ENCODE measurements at places on chromosomes 3 and 15. TPM values are rescaled to one million over a fixed set of nuclear protein-coding genes. Genes with fewer than 3 reads are reported as not detected.

DNA sequence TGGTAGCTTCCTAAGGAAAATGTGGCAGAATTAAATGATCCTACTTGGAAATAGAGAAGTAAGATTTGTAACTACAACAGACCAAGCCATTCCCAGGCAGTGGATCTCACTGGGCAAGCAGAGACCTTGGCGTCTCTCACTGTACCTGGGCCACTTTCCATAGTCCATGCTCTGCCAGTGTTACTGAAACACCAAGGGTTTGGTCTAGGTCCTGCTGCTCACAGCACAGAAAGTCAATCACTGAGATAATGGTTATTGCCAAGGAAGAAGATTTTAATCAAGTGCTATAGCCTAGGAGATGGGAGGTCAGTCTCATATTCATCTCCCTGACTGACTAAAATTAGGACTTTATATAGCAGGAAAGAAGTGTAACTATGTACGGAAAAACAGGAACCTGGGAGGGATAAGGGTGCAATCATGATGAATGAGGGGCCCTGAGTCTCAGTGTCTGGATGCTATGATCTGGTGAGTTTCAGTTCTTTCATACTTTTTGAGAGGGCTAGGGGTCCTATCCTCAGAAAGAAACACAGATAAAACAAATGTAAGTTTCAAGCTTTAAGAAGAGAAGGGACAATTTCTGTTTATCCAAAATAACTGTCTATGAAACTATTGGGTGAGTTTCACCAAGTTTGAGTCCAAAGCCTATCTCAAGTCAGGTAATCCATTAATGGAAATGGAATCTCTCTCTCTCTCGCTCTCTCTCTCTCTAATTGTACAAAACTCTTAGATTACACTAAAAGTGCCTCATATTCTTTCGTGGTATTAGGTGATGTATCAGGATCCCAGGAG is 20.6 kb downstream of the GPR15 start:
- H3K4me1 ChIP-seq = peaks cover 89% of the 10 kb centered on the region
- H3K27me3 ChIP-seq = no peaks in the 10 kb centered on the region
- H3K4me3 ChIP-seq = peak overlapping the region; percentile 72
- H3K27ac ChIP-seq = peak overlapping the region; percentile 96
- no peak for DNase-seq

DNA sequence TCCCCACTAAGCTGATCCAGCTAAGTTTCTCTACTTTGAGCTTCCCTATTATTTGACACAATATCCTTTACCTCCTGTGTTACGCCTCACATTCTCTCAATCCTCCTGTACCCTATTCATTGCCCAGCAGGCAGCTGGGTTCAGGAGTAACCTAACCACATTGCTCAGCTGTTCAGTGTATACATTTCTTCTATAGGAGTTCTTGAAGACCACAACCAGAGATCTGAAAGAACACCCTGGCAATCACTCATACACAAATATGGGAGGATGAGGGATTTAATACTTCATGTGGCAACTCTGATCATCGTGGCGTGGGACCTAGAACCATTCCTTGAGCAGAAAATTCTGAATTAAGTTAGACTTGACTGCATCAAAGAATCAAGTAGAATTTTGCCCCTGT is 346.8 kb upstream of the ARPP21 start:
- H3K4me1 ChIP-seq = peaks cover 12% of the 10 kb centered on the region
- no peak overlapping the region for H3K27ac ChIP-seq
- no peak overlapping the region for H3K4me3 ChIP-seq
- DNase-seq = no peak
- H3K27me3 ChIP-seq = peaks cover 13% of the 10 kb centered on the region
- no peaks in the 10 kb centered on the region for H3K36me3 ChIP-seq

- no peaks in the 10 kb centered on the region for H3K4me1 ChIP-seq
- DNase-seq = no peak
- peaks cover 4% of the 10 kb centered on the region for H3K27me3 ChIP-seq
Measured at GRCh38 chr3:94162700-94163099, 99.8 kb downstream of the NSUN3 start.

DNA sequence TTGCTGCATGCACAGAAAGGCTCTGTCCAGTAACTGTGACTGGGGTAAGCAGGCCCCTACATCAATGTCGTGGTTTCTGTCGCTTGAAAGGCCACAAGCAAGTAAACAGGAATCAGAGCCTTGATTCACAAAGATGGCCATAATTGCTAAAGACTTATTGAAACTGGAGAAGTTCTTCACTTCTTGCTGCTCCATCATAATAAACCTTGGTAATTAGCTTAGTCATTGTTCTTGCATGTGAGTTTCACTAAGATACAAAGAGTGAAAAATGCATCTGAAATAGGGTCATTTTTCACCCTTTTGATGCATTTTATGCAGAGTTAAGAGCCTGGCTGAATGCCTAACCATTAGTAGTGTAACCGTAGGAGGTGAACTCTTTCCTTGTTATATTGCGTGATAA is 3.2 kb downstream of the SEMA6D start:
- no peak overlapping the region for H3K27ac ChIP-seq
- H3K4me1 ChIP-seq = peaks cover 1% of the 10 kb centered on the region
- H3K36me3 ChIP-seq = no peaks in the 10 kb centered on the region
- peaks cover 44% of the 10 kb centered on the region for H3K27me3 ChIP-seq

- peaks cover 53% of the 10 kb centered on the region for H3K36me3 ChIP-seq
- H3K4me3 ChIP-seq = peak overlapping the region; percentile 97
- DNase-seq = no peak
- H3K4me1 ChIP-seq = peaks cover 47% of the 10 kb centered on the region
Measured at GRCh38 chr15:82539691-82540054, 584 bp downstream of the RPS17 start.

GRCh38 chr15:59524331-59524731 is 86.3 kb downstream of the FAM81A start:
- H3K27ac ChIP-seq = peak overlapping the region; percentile 81
- H3K4me3 ChIP-seq = peak overlapping the region; percentile 3
- peaks cover 13% of the 10 kb centered on the region for H3K27me3 ChIP-seq

Gene ST8SIA2
- total RNA-seq = not detected

DNA sequence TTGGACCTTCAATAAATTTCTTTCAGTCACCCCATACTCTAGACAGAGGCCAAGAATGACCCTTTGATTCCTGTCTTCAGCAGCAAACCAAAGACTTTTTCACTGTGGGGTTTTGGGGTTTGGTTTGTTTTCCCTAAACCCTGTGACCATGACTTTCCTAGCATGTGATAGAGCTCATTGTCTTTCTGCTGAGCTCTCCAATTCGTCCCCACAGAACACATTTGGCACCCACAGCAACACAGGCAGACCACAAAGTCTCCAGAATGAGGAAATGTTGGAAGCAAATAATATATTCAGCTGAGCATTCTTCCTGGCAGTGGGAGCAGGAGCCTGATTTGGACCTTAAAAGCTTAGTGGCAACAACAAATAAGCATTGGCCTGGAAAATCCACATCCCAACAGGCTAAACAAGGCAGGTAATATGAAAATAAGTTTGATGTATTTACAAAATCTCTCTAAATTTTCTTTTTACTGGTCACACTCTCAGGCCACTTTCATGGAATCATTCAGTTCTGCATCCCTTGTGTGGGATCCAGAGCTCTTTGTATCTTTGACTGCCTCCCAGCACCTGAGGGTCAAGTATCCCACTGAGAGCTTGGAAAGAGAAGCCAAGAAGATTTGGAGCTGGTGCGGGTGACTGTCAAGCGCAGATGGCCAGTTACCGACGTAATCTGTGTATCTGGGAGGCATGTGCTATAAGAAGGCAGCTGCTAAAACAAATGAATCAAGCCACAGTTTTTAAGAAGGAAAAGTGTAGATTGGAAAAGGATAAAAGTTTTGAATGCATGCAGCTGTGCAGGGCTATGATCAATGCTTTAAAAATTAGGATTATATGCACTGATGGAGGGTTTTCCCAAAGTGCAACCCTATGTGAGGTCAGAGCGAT is 36.5 kb upstream of the CPB1 start:
- no peak for DNase-seq
- no peaks in the 10 kb centered on the region for H3K36me3 ChIP-seq
- H3K27ac ChIP-seq = no peak overlapping the region
- H3K27me3 ChIP-seq = no peaks in the 10 kb centered on the region
- no peak overlapping the region for H3K4me3 ChIP-seq

- no peaks in the 10 kb centered on the region for H3K4me1 ChIP-seq
- H3K27ac ChIP-seq = no peak overlapping the region
- no peak for DNase-seq
- no peak overlapping the region for H3K4me3 ChIP-seq
Measured at GRCh38 chr15:45386974-45387373, 8.6 kb upstream of the GATM start.

DNA sequence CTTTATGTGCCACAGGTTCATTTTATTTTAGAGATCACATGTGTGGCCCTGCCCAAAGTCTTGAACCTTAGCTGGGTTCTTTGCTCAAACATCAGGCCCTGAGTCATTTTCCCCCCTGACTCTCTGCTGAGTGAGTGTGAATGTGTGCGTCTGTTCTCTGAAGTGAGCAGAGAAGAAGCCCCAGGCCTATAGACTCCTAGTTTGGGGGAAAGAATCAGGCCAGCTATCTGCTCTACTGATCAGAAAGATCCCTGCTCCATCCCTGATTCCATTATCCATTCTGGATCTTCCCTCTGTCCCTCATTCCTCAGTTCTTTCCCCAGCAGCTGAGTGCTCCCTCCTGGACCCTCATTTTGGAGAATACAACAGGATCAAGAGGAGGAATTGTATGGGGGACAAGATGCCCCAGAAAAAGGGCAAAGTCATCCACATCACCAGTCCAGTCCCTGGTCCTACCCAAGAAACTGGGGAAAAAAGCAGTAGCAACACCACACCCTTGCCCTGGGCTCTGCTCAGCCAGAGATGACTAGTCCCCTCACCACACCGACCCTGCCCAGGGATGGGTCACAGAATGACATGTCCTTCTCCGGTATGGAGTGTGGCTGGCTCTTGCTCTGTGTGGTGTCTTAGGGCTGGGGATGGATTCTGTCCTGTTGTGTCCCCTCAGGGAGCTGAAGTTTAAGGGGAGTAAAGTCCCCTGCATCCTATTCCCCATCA is 3.2 kb downstream of the DUOX1 start:
- H3K4me3 ChIP-seq = no peak overlapping the region
- H3K27me3 ChIP-seq = peaks cover 71% of the 10 kb centered on the region
- H3K4me1 ChIP-seq = peaks cover 18% of the 10 kb centered on the region
- no peak for DNase-seq
- no peak overlapping the region for H3K27ac ChIP-seq

GRCh38 chr3:25088284-25088683 is 339.8 kb upstream of the RARB start:
- no peak overlapping the region for H3K27ac ChIP-seq
- H3K27me3 ChIP-seq = no peaks in the 10 kb centered on the region
- H3K36me3 ChIP-seq = no peaks in the 10 kb centered on the region
- no peaks in the 10 kb centered on the region for H3K4me1 ChIP-seq
- no peak overlapping the region for H3K4me3 ChIP-seq

- H3K4me3 ChIP-seq = no peak overlapping the region
- no peaks in the 10 kb centered on the region for H3K27me3 ChIP-seq
- DNase-seq = no peak
- H3K27ac ChIP-seq = no peak overlapping the region
- peaks cover 2% of the 10 kb centered on the region for H3K36me3 ChIP-seq
- peaks cover 1% of the 10 kb centered on the region for H3K4me1 ChIP-seq
Measured at GRCh38 chr15:94331731-94332130, 100.4 kb downstream of the MCTP2 start.

- no peaks in the 10 kb centered on the region for H3K36me3 ChIP-seq
- no peak overlapping the region for H3K4me3 ChIP-seq
- no peaks in the 10 kb centered on the region for H3K4me1 ChIP-seq
- H3K27me3 ChIP-seq = peaks cover 17% of the 10 kb centered on the region
- no peak for DNase-seq
- no peak overlapping the region for H3K27ac ChIP-seq
Measured at GRCh38 chr3:126135071-126135405, 45.3 kb downstream of the ALDH1L1 start.

GRCh38 chr3:105466495-105467404 is 100.0 kb downstream of the ALCAM start:
- no peak overlapping the region for H3K4me3 ChIP-seq
- no peak overlapping the region for H3K27ac ChIP-seq
- H3K27me3 ChIP-seq = no peaks in the 10 kb centered on the region
